ENCODE measurements at places on chromosomes 3 and 15. TPM values are rescaled to one million over a fixed set of nuclear protein-coding genes. Genes with fewer than 3 reads are reported as not detected.

Gene GATA2
- total RNA-seq: 36.3 TPM

Gene SV2B
- not detected for total RNA-seq

Gene GUCA1C
- total RNA-seq: 0.39 TPM

Gene LYZL4
- not detected for total RNA-seq

Gene HHLA2
- total RNA-seq: not detected

Gene ACTC1
- total RNA-seq: 2.9 TPM

Gene TNFSF10
- total RNA-seq: 181 TPM

Gene MLF1
- total RNA-seq: 38.6 TPM

Gene TMEM42
- 9.4 TPM for total RNA-seq

Gene SAMD7
- total RNA-seq: not detected

Gene LIPH
- total RNA-seq: 1.4 TPM

Gene ASB7
- total RNA-seq: 12.1 TPM

DNA sequence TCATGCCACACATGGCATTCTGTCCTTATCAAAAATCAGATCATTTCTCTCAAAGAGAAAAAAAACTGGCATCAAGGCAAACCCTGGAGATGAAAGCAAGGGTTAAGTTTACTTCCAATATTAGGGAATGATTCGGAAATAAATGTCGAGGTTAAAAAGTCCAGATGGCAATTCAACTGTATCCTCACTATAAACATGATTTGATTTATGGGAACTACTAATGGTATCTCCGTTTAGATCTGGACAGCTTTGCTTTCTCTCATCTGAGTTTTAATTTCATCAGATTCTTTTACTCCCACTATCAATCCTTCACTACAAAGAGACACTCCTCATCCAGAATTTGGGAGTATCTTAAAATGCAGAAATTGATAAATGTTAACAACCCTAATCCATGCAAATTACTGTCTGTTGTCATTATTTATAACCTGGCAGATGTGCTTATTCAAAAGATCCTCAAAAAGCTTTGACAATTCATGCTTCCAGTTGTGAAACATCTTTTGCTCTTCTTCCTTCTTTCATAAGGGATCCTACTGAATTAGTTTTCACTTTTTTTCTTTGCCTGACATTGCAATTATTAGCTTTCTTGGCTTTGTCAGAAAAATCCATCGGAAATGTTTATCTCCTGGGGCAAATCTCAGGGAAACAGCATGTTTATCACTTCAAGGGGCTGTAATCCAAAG lies 903.2 kb downstream of the MCTP2 start:
- no peak for DNase-seq

GRCh38 chr3:137409584-137409983 lies 354.5 kb upstream of the SOX14 start:
- DNase-seq: no peak

- peak; percentile 33 for DNase-seq
Observed at GRCh38 chr3:33437556-33438283, 2.5 kb downstream of the UBP1 start.

DNA sequence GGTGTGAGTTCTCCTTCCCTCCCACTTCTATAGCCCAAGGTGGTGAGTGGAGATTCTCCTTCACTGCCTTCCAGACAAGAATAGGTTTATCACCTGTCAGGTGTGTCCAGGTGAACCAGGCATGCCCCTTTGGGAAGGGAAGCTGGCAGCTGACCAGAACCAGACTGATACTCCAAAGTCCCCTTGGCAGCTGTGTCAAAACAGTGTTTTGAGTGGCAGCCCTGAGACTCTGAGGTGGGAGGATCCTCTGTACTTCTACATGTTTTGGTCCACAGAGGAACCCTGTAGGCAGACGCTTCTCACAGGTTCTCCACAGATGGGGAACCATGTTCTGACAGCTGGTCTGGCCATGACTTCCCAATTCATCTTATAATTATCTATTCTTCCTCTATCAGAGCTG lies 30.1 kb downstream of the ISL2 start:
- DNase-seq: no peak

DNA sequence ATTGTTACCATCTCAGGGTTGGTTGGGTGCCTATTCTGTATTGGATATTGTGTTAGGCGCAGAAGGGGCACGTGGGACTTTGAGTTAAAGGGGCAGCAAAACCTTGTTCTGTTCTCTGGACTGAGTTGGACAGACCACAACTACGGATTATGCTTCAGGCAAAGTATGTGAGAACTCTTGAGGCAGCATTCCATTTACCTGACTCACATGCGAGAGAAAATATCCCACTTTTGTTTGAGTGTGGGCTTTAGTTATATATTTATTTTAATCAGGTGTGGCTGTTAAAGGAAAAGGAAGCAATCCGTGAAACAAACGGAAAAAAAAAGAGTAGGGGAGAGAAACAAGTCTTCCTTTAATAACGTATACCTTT lies 627 bp upstream of the PLS1 start:
- peak; percentile 96 for DNase-seq

DNA sequence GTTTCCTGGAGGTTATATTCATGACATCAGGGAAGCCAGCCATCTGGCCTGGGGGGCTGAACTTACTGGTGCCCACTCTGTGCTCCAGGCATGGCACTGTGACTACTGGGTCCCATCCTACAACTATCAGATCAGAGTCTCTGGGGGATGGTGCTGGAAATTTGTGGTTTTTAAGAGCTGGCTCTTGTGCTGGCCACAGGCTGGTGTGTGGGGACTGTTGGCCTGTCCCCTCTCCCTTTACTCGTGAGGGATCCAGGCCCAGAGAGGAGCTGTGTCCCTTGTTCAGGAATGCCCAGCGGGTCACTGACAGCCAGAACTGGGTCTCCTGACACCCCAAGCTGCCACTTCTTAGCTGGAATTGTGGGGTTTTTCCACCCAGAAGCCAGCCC lies 44.5 kb upstream of the SEC22A start:
- no peak for DNase-seq

DNA sequence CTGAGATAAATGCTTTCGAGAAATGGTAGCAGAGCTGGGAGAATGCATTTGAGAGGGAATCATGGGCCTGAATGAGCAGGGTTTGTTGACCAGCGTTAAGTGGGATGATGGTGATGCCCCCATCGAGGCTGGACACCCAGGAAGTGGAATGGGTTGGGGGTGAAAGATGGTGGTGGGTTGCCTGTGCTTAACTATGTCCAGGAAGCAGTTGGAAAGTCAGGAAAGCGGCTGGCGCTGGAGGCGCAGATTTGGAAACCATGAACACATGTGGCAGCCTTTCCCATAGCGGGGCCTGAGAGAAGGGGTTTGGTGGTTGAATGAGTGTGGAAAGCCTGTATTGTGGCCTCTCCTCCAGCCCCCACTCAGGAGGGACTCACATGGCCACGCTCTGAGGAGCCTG lies 80.7 kb downstream of the AAGAB start:
- DNase-seq: no peak

DNA sequence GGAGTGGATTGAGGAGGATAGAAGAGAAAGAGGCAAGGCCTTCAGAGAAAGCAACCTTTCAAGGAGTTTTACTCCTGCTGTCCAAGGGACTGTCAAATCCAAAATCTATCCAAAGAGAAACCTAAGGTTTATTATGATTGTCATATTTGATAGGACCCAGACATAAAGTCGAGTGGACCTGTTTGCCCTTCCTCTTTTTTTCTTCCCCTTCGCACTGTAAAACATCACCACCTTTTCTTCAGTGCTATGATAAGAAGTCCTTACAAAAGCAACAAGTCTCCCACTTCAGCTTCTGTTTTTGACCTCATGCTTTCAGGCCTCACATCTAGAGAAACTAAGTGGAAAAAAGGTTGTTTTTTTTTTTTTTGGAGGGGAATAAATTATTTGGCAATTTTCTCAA lies 73.0 kb downstream of the TRPC1 start:
- DNase-seq: no peak

- DNase-seq: no peak
Observed at GRCh38 chr3:120864541-120864940, 43.5 kb upstream of the STXBP5L start.

DNA sequence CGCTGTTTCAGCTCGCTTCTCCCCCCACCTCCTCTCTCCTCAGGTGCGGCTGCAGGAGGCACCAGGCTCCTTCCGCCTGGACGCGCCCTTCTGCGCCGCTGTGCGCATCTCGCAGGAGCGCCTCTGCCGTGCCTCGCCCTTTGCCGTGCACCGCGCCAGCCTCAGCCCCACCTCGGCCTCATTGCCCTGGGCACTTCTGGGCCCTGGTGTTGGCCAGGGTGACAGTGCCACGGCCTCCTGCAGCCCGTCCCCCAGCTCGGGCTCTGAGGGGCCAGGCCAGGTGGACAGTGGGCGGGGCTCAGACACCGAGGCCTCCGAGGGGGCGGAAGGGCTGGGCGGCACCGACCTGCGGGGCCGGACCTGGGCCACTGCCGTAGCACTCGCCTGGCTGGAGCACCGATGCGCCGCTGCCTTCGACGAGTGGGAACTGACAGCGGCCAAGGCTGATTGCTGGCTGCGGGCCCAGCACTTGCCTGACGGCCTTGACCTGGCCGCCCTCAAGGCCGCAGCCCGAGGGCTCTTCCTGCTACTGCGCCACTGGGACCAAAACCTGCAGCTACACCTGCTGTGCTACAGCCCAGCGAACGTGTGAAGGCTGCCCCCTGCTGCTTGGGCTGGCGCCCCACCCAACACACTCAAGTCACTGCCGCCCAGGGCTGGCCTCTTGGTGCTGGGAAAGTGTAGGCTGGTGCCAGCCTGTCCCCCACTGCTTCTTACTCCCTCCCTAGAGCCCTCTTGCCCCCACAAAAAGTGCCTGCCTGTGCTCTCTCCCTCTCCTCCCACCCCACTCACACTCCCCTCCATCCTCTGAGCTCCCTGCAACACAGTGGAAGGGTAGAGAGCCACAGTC lies 7.1 kb downstream of the ALG3 start:
- no peak for DNase-seq

DNA sequence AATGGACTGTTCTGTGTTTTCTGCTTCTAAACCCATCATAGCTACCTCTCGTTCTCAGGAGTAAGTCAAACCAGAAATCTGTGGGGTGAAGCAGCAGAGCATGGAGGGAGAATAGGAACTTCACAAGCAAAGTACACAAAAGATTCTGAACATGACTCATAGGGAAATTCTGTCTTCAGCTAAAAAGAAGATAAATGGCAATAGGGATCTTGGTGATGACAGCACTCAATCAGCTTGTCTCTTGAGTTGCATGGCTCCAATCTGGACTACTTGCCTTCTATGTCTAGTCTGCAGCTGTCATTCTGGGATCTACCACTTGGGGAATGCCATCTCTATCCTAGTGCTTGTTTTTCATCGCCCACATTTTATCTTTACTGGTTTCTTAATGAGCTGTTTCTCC lies 13.5 kb upstream of the GRAMD1C start:
- peak; percentile 55 for DNase-seq

- DNase-seq: peak; percentile 91
Observed at GRCh38 chr3:141955175-141955574, 78.7 kb downstream of the ATP1B3 start.

- no peak for DNase-seq
Observed at GRCh38 chr3:100319951-100320350, 14.6 kb upstream of the NIT2 start.

DNA sequence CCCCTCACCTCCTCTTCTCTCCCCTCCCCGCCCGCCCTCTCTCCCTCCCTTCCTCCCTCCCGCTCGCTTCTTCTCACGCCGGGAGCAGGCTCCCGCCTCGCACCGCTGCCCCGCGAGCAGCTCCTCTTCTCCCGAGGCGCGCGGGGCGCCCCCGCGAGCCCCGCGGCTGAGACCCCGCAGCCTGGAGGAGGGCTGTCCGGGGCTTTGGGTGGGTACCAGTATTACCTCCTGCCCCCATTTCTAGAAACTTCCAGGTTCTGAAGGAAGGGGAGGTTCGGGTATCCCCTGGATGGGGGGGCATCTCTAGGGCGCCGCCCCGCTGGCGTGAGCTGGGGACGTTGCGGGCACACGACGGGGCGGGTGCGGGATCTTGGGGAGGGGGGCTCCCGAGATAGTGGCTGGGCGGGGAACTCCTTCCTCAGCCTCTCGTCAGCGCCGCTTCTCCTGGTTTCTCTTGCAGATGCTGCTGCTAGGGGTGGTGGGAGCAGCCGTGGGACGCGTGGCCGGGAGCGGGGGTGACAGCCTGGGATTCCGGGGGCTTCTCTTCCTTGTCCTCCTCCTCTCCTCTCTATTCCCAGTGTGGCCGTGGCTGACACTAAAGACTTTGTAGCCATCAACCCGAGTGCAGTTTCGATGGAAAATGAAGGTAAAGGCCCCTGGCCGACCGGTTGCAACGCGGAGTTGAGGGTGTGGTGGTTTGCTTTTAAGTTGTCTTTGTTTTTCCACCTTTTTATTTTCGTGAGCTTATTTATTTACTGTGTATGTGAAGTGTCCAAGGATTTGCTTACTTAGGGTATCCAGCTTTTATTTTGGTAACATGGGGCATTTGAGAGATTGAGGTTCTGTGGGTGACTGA lies 474 bp downstream of the ATP2C1 start:
- peak; percentile 49 for DNase-seq

DNA sequence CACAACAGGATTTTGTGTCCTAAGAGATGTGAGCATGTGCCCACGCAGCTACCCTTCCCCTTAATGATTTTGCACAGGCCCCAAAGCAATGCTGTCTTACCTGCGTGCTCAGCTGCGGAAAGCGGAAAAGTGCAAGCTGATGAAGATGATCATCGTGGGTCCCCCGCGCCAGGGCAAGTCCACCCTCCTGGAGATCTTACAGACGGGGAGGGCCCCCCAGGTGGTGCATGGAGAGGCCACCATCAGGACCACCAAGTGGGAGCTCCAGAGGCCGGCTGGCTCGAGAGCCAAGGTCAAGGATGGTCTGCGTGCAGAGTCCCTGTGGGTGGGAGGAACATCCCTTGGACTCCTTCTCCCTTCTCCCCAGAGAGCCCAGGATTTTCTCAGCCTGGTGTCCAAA lies 103.1 kb downstream of the LRRK1 start:
- no peak for DNase-seq

- no peak for DNase-seq
Observed at GRCh38 chr3:180492047-180492446, 109.9 kb upstream of the TTC14 start.

DNA sequence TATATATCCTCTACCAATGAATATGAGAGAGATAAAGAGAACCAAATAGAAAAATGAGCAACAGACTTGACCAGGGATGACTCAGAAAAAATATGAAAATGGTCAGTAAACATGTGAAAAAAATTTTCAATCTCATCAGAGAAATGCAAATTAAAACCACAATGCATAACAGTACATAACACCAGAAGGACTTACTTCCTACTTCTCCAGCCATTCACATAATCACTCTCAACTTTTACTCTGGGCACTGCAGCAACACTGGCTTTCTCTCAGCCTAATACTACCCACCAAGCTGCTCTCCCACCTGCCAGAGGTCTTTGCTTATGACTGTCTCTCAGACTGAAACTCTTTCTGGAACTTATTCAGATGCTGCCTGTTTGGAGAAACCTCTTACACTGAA lies 49.4 kb downstream of the DPH6 start:
- DNase-seq: no peak

GRCh38 chr15:66161108-66161507 lies 92.4 kb downstream of the MEGF11 start:
- DNase-seq: no peak

Data from M059J (cell line).